ENCODE measurements at places on chromosomes 1 and 21.

GRCh38 chr1:2943686-2944260 lies 77.5 kb upstream of the ACTRT2 start:
- no peak for DNase-seq

- no peak for DNase-seq
Measured at GRCh38 chr1:81174052-81174451, 626.7 kb upstream of the ADGRL2 start.

DNA sequence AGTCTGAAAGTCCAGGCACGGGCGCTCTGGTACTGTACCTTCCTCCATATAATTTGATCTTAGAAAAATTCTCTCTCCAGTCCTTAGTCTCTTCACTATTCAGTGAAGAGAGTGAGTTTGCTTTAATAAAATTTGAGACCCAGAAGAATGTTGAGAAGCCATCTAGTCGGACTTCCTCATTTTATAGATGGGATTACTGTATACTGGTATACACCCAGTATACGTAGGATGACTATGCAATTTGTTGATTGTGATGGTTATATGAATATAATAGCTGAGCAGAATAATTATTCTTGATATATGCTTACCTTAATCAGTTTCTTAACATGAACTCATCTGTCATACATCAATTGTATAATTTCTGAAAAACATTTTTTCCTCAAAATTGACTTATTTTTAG lies 328.0 kb upstream of the B3GALT2 start:
- no peak for DNase-seq

DNA sequence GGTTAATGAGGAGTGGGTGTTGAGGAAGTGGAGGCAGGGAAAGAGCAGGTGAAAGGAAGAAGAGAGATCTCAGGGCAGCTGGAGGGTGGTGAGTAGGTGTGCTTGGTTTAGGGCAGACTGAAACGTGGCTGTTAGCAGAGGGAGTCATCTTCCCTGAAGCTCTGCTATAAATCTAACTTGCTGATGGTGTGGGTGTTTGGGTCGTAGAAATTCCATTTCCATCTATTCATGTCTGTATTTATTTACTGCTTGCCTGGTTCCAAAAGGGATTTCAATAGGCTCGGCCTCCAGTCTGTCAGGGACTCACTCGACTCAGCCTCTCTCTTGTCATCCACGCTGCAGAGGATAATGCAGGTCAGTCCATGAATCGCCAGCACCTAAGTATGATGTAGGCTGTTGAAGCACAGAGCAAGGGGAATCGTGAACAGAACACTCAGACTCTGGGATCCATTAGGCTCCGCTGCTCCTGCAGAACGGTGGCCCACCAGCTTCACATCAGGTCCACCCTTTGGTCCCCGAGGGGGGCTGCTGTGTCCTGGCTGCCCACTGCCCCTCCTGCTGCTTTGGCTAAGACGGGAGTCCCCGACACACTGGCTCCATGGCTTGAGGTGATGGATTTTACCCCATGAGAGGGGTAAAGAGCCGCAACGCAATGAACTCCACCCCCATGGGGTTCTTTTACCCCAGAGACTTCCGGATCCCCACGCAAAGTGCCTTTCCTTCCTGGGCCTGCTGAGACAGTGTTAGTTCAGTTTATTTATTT lies 156.2 kb downstream of the RHOU start:
- no peak for DNase-seq

DNA sequence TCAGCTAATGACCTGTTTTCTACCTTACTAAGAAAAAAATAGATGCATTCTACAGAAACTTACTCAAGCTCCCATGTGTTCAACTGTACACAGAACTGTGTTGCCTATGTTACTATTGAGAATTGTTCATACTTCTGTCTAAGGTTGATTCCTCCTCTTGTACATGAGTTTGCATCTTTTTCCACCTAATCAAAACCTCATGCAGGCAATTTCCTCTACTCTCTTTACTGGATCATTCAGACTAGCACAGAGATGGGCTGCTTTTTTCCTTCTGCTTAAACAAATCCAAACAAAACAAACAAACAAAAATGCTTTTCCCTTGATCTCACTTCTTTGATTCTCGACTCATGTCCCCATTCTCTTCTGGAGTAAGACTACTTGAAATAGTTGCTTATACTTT lies 58.8 kb upstream of the PTGFR start:
- DNase-seq, result no peak

GRCh38 chr1:168134642-168135041 lies 2.1 kb downstream of the GPR161 start:
- DNase-seq, result no peak
